ENCODE measurements at places on chromosomes 3 and 15.

- DNase-seq, result peak; percentile 88
Measured at GRCh38 chr3:107431246-107432012, 54.2 kb downstream of the CCDC54 start.

- DNase-seq, result no peak
Measured at GRCh38 chr3:87733671-87734367, 325.0 kb downstream of the CGGBP1 start.

DNA sequence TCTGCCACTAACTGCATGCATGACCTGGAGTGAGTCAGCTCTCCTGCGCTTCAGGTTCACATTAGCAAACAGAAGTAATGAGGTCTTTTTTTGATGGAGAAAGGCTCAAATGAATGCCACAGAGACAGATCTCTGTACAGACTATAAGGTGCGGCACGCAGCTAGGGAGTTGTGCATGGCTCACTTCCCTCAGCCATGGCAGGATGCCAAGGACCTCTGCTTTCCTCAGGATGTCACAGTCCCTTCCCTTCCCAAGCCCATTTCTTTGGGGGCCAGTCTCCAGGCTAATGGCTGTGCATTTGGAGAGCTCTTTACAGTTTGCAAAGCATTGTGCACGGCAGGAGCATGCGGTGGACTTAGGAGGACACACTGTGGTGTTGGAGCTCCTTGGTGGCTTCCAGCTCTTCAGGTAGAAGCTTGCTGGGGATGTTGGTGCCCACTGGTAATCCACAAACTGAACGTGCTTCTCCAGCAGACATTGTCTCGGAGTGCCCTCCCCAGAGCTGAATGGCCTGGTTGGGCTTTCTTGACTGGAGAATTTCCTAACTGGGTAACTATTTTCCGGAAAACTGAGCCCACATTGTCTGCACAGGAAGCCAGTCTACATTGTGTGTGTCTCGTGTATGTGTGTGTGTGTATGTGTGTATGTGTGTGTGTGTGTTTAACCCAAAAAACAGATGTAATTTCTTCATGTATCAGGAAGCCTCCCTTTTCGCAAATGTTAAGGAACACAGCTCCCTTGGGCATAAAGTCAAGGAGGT lies 172.5 kb upstream of the TLE3 start:
- DNase-seq, result no peak

DNA sequence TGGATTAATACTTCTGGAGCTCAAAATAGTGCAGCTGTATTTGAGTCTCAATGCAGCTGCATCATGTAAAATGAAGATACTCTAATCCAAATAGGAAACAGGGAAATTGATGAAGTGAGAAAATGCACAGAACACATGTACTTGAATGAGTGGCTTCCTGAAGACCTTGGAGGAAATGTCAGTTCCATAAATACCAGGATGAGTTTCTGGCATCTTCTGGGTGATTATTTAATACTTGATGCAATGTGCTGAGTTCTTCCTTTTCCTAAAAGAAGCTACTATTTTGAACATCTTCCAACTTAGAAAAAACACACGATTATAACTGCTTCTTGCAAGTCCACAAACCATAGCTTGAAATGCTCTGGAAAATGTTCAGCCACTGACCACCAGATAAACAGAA lies 162.8 kb downstream of the SLC9A9 start:
- no peak for DNase-seq

- no peak for DNase-seq
Measured at GRCh38 chr3:112167758-112168157, 34.7 kb upstream of the GCSAM start.

DNA sequence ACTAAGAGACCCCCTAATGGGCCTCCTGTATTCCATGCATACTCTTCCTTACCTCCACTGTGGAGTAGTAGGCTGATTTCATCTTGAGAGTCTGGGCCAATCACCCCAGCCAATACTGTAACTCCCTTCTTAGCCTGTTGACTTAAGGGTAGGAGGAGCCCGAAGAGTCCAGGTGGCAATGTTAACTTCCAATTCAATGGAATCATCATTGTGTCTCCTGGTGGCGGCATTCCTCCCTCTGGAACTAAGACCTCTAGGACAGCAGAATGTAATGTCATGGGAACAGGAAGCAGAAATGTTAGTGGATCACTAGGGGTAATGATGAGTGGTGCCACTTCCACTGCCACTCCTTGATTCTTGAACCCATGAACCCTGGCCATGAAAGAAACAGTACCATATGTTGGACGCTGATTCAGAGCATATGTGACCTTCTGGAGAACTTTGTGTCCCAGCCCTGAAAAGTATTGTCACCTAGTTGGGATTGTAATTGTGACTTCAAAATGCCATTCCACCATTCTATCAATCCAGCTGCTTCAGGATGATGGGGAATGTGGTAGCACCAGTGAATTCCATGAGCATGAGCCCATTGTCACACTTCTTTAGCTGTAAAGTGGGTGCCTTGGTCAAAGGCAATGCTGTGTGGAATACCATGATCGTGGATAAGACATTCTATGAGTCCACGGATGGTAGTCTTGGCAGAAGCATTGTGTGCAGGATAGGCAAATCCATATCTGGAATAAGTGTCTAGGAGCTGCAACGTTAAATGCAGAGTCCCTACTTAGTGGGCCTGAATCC lies 24.9 kb downstream of the NAALADL2 start:
- no peak for DNase-seq

DNA sequence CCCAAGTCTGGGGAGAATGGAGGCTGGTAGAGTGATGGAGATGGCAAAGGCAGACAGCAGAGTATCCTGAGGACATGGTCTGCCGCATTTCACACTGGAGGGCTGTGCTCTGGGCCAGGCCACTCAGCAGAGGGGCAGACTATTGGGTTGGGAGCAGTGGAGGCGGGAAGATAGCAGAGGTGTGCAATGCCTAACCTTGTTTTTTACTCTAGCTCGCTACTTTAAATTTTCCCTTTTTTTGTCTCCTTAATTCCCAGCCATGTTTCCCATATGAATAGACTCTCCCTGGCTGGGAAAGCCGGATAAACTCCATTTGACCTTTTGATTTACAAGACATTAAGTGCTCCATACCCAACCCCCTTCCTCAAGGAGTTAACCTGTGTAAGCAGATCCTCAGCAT lies 33.5 kb upstream of the ST6GAL1 start:
- DNase-seq, result no peak

DNA sequence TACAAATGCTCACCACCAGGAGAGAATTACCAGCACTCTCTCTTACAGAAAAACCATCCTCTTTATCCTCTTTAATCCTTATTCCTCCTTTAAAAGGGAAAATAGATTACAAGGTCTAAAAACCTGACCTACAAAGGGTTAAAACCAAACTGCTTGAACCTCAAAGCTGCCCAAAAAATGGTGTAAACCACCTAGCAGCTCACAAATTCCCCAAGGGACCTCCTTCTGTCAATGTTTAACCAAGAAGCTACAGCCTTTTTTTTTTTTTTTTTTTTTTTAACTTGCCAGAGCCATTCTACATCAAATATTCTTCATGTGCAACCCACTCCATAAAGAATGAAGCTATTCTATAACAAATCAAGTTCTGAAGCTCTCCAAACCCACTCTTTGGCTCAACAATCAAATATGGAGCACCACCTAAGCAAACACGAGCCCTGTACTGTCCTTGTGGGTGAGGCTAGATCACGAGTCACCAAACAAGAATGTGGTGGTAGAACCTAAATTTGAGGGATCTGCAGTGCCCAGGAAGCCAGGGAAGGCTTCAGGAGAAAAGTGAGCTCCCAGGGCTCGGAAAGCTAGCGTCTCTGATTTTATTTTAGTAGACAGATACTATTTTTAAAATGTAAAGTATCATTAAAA lies 20.1 kb downstream of the OSBPL10 start:
- DNase-seq, result peak; percentile 80
